ENCODE measurements at places on chromosomes 4 and X. TPM values are rescaled to one million over a fixed set of nuclear protein-coding genes. Genes with fewer than 3 reads are reported as not detected.

- no peak for DNase-seq
Observed at GRCh38 chr4:150579551-150580234, 2.3 kb upstream of the MAB21L2 start.

Gene CLTRN
- total RNA-seq = 0.41 TPM

Gene F8A1
- total RNA-seq = 42.9 TPM

DNA sequence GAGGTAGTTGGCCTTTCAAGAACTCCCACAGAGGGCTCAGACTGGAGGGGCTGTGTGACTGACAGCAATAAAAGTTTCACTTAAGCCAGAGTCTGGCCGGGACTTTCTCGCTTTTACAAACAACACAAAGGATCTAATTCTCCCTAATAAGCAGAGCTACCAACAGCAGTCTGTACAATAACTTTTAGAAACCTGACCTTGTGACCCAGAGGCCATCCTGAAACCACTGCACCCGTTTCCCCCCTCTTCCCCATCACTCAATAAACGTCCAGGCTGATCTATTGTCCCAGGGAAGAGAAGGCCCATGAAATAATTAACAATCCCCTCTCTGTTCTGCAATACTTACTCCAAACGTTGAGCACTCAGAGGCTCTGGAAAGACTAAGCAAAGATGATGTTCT lies 442.4 kb downstream of the ZIC3 start:
- no peak for DNase-seq

- no peak for DNase-seq
Observed at GRCh38 chr4:154779362-154779947, 1.6 kb upstream of the RBM46 start.

GRCh38 chr4:2689825-2690700 lies 66.1 kb downstream of the TNIP2 start:
- peak; percentile 45 for DNase-seq

- no peak for DNase-seq
Observed at GRCh38 chr4:100895556-100896197, 377.9 kb upstream of the EMCN start.

Gene TNMD
- not detected for total RNA-seq

- peak; percentile 67 for DNase-seq
Observed at GRCh38 chrX:103918050-103918449, 44.4 kb upstream of the TMSB15B start.

Gene F11
- not detected for total RNA-seq

Gene CT45A5
- total RNA-seq = not detected

GRCh38 chrX:63032811-63033210 lies 318.3 kb downstream of the SPIN4 start:
- DNase-seq = no peak

Gene NRK
- not detected for total RNA-seq

DNA sequence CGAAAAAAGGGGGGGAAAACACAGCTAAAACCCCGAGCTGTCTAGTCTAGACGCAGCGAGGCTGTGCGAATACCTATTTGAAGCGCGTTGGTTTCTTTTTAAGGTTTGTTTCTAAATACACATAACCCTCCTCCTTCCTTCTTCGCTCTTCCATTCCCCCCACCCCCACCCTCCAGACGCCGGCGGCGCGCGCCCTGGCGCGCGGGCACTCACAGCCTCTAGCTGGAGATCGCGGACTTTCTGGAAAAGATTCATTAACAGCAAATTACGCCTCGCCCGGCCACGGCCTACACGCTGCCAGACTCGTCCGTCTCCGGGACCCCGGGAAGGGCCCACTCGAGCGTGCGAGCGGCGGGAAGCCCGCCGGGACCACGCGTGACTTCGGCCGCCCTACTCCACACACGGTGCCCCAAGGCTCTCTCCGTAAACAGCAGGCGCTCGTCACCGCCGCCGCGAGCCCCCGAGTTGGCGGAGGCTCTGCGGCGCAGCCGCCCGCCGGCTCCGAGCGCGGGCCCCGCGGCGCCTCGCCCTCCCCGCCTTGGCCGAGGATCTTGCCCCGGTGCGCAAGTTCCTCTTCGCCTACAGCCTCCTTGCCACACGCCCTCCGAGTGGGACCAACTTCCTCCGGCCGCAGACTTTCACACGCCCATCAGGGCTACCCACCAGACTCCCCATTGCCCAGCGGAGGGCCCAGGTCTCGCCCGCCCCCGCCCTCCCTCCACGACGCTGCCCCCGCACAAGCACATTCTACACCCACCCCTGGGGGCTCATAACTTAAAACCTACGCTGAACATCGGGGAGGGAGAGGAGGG lies 2.0 kb downstream of the BCOR start:
- DNase-seq = peak; percentile 46

DNA sequence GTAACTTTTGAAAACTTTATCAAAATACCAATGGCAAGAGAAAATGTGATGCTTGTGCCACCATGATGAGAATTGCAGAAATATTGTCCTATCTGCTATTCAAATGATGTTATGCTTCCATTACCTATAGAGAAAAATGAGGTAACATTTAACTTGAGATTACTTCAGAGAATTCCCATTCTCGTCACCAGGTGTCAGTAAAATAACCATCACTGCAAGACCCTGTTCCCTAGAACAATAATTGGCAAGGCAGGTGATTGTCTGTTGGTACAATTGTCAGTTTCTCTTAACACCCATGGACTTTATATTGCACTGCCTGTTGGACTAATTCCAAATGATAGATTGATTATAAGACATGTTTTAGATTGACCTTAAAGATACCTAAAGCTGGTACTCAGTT lies 179.9 kb downstream of the GABRG1 start:
- DNase-seq = no peak

Measured in activated CD4-positive, alpha-beta memory T cell treated with anti-CD3 and anti-CD28 coated beads for 36 hours (primary cell).